Smooth muscle cell of the pulmonary artery (primary cell): ENCODE measurements at places on chromosomes 7 and 10. TPM values are rescaled to one million over a fixed set of nuclear protein-coding genes. Genes with fewer than 3 reads are reported as not detected.

GPNMB gene
- 205 and 214 TPM in 2 replicates for total RNA-seq

NAT16 gene
- not detected in 2 replicates for total RNA-seq

KLF14 gene
- not detected in 2 replicates for total RNA-seq

AGBL3 gene
- total RNA-seq: 0.66 and 0.91 TPM in 2 replicates

NOS3 gene
- total RNA-seq: 0.17 and 0.33 TPM in 2 replicates

GPR158 gene
- 0.26 and 0.33 TPM in 2 replicates for total RNA-seq

SEMA4G gene
- 2.2 and 3.0 TPM in 2 replicates for total RNA-seq

MYH16 gene
- total RNA-seq: not detected in 2 replicates

IGF2BP3 gene
- total RNA-seq: 20.2 and 77.8 TPM in 2 replicates

AZGP1 gene
- total RNA-seq: not detected in 2 replicates

LOXL4 gene
- 28.7 and 138 TPM in 2 replicates for total RNA-seq

HMX2 gene
- not detected in 2 replicates for total RNA-seq

LBX1 gene
- total RNA-seq: not detected in 2 replicates

CTBP2 gene
- 87.4 and 93.8 TPM in 2 replicates for total RNA-seq

SLC26A5 gene
- not detected in 2 replicates for total RNA-seq

SYT15 gene
- 0.17 and 0.20 TPM in 2 replicates for total RNA-seq

C7orf33 gene
- not detected in 2 replicates for total RNA-seq

SLC16A12 gene
- 0.10 and 0.33 TPM in 2 replicates for total RNA-seq

UBE3C gene
- total RNA-seq: 89.1 and 97.4 TPM in 2 replicates

CTTNBP2 gene
- 1.2 and 1.9 TPM in 2 replicates for total RNA-seq

ADARB2 gene
- total RNA-seq: not detected in 2 replicates

FAM237B gene
- total RNA-seq: not detected in 2 replicates

TMEM184A gene
- 0.03 and 0.13 TPM in 2 replicates for total RNA-seq

XRCC2 gene
- total RNA-seq: 0.86 and 1.2 TPM in 2 replicates

POLD2 gene
- total RNA-seq: 91.0 and 92.2 TPM in 2 replicates

SLC13A4 gene
- total RNA-seq: 0.13 and 0.30 TPM in 2 replicates

MEIG1 gene
- 0.46 TPM in 1 of 2 replicates, not detected in the other for total RNA-seq

ADAM22 gene
- total RNA-seq: 0.43 and 0.52 TPM in 2 replicates

CALY gene
- not detected in 2 replicates for total RNA-seq

CRHR2 gene
- not detected in 2 replicates for total RNA-seq

ABLIM1 gene
- 5.8 and 17.1 TPM in 2 replicates for total RNA-seq

RHOBTB1 gene
- 13.7 and 15.8 TPM in 2 replicates for total RNA-seq

SFMBT2 gene
- 0.52 and 0.86 TPM in 2 replicates for total RNA-seq
